ENCODE measurements at places on chromosomes 2 and 18.

DNA sequence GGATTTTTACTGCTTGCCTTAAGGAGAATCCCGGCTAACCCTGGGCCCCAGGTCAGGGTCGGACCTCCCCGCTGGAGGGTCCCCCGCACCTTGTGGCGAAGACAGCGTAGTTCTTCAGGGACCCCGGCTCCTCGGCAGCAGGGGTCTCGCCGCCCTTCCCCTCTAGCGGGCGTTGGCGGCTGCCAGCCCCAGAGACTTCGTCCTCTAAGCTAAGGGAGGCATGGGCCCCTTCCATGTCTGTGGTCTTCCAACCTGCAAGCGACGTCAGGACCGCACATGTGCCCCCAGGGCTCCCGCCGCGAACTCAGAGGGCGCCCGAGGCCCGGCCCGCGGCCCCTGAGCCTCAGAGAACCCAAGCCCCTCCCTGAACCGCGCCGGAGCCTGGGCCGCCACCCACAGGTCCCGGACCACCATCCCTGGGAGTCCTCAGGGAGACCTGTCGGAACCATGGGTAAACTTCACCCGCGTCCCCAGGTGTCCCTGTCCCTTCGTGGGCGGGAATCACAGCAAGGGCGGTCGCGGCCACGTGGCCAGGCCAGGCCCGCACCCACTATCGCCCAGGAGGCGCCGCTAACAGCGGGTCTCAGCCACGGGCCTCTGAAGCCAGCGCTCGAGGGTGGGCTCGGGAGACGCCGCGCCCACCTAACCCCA, 562 bp downstream of the ANKMY1 start:
- DNase-seq: no peak

GRCh38 chr18:72180689-72181088, 363.5 kb downstream of the CBLN2 start:
- no peak for DNase-seq

- no peak for DNase-seq
Measured at GRCh38 chr2:184067502-184067901, 530.8 kb upstream of the ZNF804A start.

DNA sequence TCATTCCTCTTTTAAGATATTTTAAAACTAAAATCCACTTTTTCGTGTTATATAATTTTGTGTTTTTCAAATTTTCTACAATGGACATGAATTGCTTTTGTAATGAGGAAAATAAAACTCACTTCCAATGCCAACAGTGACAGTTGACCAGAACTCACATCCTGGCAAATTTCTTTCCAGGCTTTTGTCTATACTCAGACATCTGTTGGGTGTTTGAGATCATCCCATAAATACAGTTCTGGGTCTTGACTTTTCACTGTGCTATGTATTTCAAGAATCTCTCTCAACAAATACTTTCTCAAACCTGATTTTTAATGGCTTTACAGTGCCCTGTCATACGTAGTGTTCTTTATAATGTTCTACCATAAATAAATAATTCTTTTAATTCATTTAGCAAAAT, 57.6 kb downstream of the RPL37A start:
- no peak for DNase-seq

GRCh38 chr18:48656176-48656575, 117.3 kb downstream of the CTIF start:
- DNase-seq: no peak

DNA sequence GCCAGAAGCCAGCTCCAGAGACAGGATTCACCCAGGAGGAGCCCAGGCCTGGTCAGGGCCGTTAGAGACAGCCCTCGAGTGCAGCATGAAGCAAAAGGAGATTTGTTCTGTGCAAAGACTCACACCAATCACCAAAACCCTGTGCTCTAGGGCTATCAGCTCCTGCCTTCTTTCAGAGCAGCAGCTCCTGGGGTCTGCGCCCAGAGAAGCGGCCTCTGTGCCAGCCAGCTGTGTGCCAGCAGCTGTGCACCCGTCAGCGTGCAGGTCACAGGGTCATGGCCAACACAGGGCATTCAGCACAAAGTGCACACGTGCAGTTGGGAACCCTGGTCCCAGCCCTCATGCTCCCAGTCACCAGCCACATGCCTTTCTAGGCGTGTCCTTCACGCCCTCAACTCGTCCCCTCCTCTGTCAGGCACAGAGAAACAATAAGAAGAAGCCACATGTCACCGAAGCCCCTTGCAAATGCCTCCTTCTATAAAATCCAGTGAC, 49.3 kb downstream of the ZNF516 start:
- no peak for DNase-seq

Data from stimulated activated naive CD8-positive, alpha-beta T cell treated with anti-CD3 and anti-CD28 coated beads, Interleukin-15, amount 100 ng/mL, for 72 hours (primary cell).